Smooth muscle cell of trachea (primary cell): ENCODE measurements at places on chromosomes 11 and 22. TPM values are rescaled to one million over a fixed set of nuclear protein-coding genes. Genes with fewer than 3 reads are reported as not detected.

Gene ZDHHC13
- 10.4 and 14.3 TPM in 2 replicates for total RNA-seq

Gene TRIM77
- total RNA-seq, result not detected in 2 replicates

Gene APOA4
- not detected in 2 replicates for total RNA-seq

Gene CENATAC
- total RNA-seq, result 24.8 and 31.9 TPM in 2 replicates

Gene FBXO3
- 44.7 and 64.4 TPM in 2 replicates for total RNA-seq

Gene OR6T1
- total RNA-seq, result not detected in 2 replicates

Gene PLAAT4
- 13.2 and 23.2 TPM in 2 replicates for total RNA-seq

Gene SYT8
- not detected in 2 replicates for total RNA-seq

Gene PNPLA5
- 0.50 TPM in 1 of 2 replicates, not detected in the other for total RNA-seq

Gene MGAT3
- total RNA-seq, result not detected in 2 replicates

Gene CBY1
- 14.3 and 14.7 TPM in 2 replicates for total RNA-seq

Gene MUC2
- not detected in 2 replicates for total RNA-seq

Gene CASP5
- total RNA-seq, result not detected in 2 replicates

Gene SLC22A9
- not detected in 2 replicates for total RNA-seq

Gene GPHA2
- not detected in 2 replicates for total RNA-seq

Gene BRMS1
- 36.9 and 65.2 TPM in 2 replicates for total RNA-seq

Gene RAB36
- total RNA-seq, result 4.2 and 5.6 TPM in 2 replicates

Gene MYEOV
- total RNA-seq, result 2.2 and 8.1 TPM in 2 replicates

Gene SLCO2B1
- under 0.01 TPM in 1 of 2 replicates, not detected in the other for total RNA-seq

Gene SLC36A4
- total RNA-seq, result 5.8 and 22.3 TPM in 2 replicates

Gene POU2AF3
- not detected in 2 replicates for total RNA-seq

Gene CHID1
- 67.3 and 102 TPM in 2 replicates for total RNA-seq

Gene PLAAT5
- total RNA-seq, result 0.17 TPM in 1 of 2 replicates, not detected in the other

Gene SERHL2
- 8.8 and 10.3 TPM in 2 replicates for total RNA-seq

Gene KCTD14
- 1.3 and 1.5 TPM in 2 replicates for total RNA-seq

Gene DENND6B
- 2.0 and 6.8 TPM in 2 replicates for total RNA-seq

Gene MYRF
- 0.15 and 0.17 TPM in 2 replicates for total RNA-seq

Gene C11orf42
- not detected in 2 replicates for total RNA-seq

Gene FAM180B
- total RNA-seq, result 0.17 TPM in 1 of 2 replicates, not detected in the other

Gene TTC38
- total RNA-seq, result 28.3 and 38.8 TPM in 2 replicates

Gene NPAS4
- 0.29 TPM in 1 of 2 replicates, not detected in the other for total RNA-seq

Gene SLC29A2
- total RNA-seq, result 0.58 and 0.66 TPM in 2 replicates

Gene PLEKHB1
- total RNA-seq, result 1.0 and 3.3 TPM in 2 replicates

Gene PHF5A
- 54.7 and 68.1 TPM in 2 replicates for total RNA-seq
